ENCODE measurements at places on chromosomes 1 and 21.

- no peak for DNase-seq
These were observed 8.8 kb upstream of the NLRP3 start for GRCh38 chr1:247407180-247407616.

- DNase-seq, result no peak
These were observed 434 bp downstream of the EVA1B start for GRCh38 chr1:36322786-36323635.

DNA sequence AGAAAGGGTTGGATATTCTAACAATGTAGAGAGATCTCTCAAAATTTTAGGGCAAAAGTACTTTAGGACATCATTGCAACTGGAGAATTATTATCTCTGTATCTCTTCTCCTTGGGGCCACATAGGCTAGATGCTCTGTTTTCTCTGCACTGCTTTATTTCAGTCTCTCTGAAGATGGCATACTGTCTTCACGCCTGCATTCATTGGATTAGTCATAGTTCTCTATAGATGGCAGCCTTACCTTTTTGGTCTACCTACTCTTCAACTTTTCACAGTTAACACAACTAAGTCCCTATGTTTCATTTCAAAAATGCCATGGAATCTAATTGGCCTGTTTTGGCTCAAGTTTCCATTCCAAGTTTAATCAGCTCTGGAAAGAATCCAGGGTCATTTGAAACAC is 1623.3 kb upstream of the B3GALT2 start:
- no peak for DNase-seq

GRCh38 chr1:208132287-208132882 is 111.8 kb downstream of the PLXNA2 start:
- DNase-seq, result no peak

DNA sequence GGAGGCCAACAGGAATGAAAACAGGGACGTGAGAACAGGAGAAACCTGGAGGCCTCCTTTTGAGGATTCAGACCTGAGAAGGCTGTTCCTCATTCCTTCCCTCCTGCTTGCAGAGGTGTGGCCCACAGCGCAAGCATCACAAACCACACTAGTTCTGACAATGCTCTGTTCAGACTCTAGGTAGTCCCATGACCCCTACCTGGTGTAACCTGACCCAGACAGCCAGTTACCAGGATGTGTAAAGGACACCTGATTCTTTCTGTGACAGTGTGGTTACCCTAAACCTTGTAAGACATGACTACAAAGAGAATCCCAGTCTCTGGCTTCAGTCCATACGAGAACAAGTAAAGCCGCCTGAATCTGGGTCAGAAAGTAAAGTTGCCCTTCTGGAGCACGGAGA is 3.2 kb downstream of the MECR start:
- DNase-seq, result no peak

- DNase-seq, result no peak
These were observed 558.2 kb upstream of the USP24 start for GRCh38 chr1:55773211-55773940.

DNA sequence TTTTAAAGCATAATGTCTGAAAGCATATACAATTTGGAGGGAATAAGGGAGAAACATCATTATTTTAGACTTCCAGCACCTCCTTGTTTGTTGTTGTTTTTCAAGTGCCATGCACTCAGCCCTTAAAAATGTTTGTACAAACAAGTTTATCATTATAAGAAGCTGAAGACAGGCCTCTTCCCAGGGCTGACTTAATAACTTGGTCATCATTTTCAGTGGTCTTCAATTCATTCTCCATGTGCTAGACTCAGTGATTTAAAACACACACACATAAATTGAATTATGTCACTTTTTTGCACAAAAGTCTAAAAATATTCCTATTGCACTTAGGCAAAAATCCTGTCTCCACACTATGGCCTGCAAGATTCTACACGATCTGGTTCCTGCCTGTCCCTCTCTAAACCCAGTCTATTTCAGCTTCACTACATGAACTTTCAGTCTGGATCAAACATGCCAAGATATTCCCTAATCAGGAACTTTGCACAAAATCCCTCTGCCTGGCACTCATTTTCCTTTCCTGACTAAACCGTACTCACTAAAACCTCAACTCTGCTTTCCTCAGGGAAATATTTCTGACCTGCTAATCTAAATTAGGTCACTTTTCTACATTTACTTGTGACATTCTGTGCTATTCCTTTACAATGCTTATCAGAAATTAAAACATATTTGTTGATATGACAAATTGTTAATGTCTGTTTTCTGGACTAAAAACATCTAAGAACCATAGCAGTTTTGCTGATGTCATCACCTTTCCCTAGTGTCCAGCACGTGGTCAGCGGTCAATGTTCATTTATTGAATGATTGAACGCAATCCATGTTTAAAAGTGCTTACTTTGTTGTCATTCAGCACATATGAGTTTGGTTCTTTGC is 14.8 kb upstream of the GBP5 start:
- DNase-seq, result no peak

DNA sequence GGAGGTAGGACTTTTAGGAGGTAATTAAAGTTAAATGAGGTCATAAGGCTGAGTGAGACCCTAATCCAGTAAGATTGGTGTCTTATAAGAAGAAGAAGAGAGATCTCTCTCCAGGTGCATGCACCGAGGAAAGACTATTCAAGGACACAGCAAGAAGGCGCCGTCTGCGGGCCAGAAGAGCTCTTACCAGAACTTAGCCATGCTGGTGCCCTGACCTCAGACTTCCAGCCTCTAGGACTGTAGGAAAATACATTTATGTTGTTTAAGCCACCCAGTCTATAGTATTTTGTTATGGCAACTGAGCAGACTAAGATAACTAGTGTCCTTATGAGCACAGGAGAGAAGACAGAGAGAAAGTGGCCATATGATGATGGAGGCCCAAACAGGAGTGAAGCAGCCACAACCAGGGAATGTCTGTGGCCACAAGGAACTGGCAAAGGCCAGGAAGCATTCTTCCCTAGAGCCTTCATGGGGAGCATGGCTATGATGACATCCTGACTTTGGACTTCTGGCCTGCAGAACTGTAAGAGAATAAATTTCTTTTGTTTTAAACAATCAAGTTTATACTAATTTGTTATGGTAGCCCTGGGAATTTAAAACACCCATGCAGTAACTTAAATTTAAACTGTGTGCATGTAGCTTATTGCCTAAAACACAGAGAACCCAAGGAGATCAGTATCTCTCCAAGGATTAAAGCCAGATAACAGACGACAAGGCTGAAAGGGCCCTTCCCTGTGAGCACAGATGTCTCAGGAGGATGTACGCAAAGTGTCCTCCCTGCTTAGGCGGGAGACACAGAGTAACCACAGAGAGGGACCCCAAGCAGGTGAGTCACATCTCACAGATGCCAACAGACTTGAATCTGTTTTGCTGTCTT is 9.9 kb upstream of the CD58 start:
- no peak for DNase-seq

GRCh38 chr1:4120557-4121292 is 220.7 kb upstream of the C1orf174 start:
- no peak for DNase-seq

DNA sequence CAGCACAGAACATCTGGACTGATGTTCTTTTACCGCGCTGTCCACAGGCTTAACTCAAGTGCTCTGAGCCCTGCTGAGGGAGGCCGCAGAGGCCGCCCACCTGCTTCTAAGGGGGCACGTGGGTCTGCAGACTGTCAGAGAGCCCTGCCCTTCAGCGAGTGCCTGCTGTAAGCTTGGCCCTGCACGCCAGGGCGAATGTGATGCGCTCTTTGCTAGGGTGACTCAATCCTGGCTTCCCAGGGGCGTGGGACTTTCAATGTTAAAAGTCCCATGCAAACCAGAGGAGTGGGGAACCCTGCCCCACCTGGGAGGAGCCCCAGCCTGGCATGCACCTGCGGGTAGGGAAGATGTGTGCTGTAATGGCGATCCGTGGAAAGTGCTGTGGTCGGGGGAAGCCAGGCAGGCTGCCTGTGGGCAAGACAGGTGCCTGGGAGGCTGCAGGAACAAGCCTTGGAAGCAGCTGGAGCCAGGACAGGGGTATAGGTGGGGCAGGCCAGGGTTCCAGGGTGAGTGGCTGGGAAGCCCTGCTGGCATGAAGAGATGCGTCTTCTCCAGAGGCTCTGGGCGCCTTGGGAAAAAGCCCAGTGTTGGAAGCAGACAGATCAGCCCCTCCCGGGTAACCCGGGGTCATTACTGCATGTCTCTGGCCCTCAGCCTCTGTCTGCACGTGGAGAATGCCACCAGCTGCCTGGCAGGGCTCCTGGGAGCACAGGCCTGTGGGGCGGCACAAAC is 594 bp upstream of the PANK4 start:
- no peak for DNase-seq

- DNase-seq, result no peak
These were observed 50.0 kb downstream of the TBCE start for GRCh38 chr1:235417086-235417697.

Data from SIG-M5 (cell line).